Posterior cingulate gyrus (tissue), 11 donors: ENCODE measurements at places on chromosomes 2 and 18.

GRCh38 chr2:85605406-85606115 is 3.1 kb upstream of the TMEM150A start:
- no peak for DNase-seq

DNA sequence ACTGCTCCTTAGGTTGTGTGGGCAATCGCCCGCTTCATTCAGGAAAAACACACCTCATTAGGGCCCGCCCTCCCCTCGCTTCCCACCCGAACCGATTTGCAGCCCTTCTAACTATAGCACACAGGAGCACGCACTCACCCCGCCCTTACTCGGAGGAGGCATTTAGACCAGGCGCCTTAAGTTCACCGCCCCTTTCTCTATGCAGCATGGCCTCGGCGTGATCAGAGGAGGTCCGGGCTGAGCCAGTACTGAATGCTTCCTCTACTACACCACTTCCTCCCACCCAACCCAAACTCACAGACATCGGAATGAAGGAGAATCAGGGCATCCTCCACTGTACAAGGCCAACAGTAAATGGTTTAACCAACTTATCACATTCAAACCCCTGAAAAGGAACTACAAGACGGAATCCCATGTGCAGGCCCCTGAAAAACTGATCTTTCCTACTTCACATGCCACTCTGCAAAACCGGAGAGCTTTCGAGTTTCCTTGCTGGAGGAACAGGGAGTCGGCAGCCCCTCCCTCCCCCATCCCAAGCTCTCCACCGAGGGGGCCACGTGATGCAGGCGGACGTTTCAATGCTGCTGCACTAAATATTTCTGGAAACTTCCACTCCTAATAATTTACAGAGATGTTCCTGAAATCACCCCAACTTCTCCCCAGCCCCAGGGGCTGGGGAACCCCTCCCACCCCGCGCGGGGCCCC is 1.4 kb downstream of the XPO1 start:
- peak; percentile 79 for DNase-seq

DNA sequence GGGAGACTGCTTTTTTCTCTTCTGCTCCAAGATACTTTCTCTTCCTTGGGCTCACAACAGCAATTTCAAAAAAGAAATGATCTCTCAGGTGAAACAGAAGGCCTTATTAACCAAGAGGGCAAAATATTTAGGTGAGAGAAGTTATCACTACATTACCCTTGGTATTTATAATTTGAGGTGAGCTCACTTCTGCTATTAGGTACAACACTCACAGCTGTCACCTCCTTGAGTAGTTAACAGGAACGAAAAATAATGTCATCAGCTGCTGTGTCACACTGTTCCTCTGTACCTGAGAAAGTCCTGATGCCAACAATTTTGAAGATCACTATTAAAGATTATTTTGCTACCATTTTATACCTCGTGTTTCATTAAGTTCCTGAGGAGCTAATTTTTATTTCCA is 205.0 kb downstream of the DLGAP1 start:
- no peak for DNase-seq

GRCh38 chr2:130363479-130363878 is 7.6 kb downstream of the PTPN18 start:
- DNase-seq: no peak

GRCh38 chr2:40534528-40534927 is 82.6 kb upstream of the SLC8A1 start:
- no peak for DNase-seq

- no peak for DNase-seq
Measured at GRCh38 chr2:53969285-53969967, 1.4 kb downstream of the PSME4 start.

- DNase-seq: no peak
Measured at GRCh38 chr2:233487748-233488345, 78.7 kb downstream of the USP40 start.

DNA sequence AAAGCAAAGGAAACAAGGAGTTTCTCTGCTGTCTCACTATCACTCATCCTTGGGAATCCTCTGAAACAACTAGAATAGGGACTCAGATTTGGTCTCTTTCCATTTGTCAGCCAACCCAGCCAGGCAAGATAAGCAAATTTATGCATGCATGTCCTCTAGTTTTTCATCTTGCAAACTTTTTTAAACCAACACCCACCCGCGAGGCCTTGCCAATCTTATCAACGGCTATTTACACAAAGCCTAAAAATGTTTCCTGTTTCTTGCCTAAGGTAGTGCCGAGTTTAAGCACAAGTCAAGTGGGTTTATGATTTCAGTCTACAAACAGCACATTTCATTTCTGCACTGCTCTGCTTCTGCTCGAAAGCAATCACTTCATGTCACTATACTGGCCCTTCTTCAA is 240.9 kb downstream of the STK39 start:
- no peak for DNase-seq

GRCh38 chr18:697800-698199 is 14.6 kb downstream of the ENOSF1 start:
- DNase-seq: no peak

- no peak for DNase-seq
Measured at GRCh38 chr18:58446391-58447060, 182.4 kb downstream of the ALPK2 start.

DNA sequence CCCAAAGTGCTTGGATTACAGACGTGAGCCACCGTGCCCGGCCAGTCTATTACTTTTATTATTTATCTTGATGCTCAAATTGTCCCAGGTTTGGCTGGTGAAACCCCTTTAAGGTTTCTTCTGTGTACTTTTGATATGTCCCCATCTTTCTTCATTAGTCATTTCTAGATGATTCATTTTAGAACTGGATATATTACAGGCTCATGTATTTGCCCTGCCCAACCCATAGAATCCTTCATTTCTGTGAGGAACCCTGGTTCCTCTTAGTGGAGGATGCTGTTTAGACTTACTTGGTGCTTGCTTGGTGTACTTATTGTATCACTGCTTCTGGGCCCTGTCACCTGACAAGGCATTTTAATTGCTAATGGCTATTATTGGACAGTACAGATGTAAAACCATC is 40.1 kb downstream of the KCMF1 start:
- no peak for DNase-seq

GRCh38 chr18:8776013-8776943 is 70.9 kb downstream of the MTCL1 start:
- no peak for DNase-seq

GRCh38 chr2:30584116-30584515 is 137.1 kb downstream of the LCLAT1 start:
- no peak for DNase-seq

GRCh38 chr2:151930042-151930441 is 101.8 kb upstream of the ARL5A start:
- DNase-seq: no peak

DNA sequence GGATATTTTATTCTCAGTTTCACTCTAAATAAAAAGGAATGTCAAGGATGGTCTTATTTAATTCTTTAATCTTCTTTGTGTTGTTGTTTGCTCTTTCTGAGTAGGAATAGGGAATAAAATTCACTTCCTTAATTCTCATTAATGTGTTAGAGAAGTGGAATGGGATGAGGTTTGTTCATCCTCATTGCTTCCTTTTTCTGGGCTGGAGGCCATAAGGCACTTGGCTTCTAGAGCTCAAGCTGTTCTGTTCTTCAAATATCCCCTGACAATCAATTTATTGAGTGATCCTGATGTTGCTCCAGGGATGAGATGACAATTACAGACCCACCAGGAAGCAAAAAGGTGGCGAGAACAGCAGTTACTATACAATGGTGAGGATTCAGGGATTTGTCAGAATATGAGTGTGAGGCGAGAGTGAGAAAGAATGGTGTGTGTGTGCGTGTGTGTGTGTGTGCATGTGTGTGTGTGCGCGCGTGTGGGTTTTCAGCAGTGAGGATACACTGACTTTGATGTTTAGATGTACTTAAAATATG is 557.6 kb upstream of the FANCL start:
- DNase-seq: no peak
